ENCODE measurements at places on chromosomes 6 and 20.

DNA sequence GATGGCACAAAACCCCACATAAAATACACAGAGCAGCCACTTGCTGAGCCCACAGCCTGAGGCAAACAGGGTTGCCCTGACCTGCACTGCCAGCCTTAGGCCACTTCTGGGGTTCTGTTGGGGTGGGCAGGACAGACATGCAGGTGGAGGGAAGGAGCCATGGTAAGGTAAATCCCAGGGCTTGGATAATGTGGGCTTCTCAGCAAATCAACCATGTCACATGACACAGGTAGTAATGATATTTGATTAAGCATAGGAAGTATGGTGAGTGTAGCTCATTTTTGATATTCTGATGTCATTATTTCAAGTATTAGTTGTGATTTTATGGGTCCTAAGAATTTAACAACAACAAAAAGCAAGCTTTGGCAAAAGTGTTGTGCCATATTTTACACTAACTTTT lies 124.6 kb downstream of the FOXA2 start:
- no peak for DNase-seq

- DNase-seq, result no peak
These were observed 83.8 kb downstream of the FOXF2 start for GRCh38 chr6:1473166-1473565.

DNA sequence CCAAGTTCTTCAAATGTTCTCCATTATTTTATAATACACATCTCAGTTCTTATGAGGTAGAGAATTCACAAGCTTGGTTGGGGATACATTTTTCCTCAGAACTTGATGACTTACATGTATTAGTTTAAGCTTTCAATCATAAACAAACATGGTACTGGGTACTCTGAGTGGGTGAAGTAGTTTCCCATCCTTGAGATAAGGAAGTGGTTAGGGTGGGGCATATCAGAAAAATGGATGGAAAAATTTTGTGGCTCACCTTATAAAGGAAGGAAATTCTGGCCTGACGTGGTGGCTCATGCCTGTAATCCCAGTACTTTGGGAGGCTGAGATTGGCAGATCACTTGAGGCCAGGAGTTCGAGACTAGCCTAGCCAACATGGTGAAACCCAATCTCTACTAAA lies 52.0 kb downstream of the CD164 start:
- no peak for DNase-seq

DNA sequence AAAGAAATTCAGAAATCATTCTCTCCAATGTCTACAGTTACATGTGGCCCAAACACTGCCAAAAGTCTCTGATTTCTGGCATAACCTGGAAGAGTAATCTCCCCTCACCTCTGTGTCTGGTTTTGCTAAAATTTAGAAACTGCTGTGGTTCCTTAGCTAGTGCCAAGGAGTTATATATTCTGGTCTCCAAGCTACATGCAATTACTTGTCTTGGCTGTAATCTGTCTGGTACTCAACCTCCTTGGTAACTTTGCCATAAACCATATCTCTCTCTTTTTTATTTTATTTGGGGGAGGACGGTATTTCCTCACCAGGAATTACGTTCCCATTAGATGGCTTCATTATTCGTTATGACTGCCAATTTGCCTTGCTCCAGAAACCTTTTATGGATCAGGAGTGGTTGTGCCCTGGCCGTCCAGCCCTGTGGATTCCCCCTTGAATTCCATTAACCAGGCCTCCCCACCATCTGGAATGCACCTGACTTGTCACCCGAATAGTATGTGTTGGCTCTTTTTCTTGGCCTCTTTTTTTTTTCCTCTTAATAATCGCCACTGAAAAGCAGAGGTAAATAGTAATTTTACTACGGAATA lies 400.0 kb downstream of the CD83 start:
- no peak for DNase-seq

DNA sequence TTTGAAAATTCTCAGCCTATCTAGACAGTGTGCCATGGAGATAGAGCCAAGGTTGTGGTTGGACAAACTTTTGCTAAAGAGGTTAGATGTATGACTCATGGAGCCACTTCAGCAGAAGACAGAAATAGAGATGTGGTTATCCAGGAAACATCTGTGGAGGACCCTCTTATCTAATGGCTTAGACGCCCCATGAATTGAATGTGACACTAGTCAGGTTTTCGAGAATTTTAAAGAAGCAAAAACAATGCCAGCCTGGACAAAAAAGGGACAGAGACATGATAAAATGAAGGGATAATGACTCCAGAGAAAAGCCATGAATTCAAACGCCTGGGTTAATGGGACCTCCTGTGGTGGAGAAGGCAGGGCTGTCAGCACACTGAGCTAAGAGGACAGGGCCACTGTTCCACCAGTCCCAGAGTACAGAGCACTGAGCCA lies 280.5 kb downstream of the CLVS2 start:
- no peak for DNase-seq

DNA sequence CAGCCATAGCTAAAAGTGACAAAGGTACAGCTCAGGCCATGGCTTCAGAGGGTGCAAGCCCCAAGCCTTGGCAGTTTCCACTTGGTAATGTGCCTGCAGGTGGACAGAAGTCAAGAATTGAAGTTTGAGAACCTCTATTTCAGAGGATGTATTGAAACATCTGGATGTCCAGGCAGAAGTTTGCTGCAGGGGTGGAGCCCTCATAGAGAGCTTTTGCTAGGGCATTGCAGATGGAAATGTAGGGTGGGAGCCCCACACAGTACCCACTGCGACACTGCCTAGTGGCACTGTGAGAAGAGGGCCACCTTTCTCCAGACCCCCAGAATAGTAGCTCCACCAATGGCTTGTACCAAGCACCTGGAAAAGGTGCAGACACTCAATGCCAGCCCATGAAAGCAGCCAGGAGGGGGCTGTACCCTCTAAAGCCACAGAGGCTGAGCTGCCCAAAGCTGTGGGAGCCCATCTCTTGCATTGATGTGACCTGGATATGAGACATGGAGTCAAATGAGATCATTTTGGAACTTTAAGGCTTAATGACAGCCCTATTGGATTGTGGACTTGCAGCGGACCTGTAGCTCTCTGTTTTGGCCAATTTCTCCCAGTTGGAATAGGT lies 1299.4 kb upstream of the MAP3K7 start:
- no peak for DNase-seq

GRCh38 chr6:115362234-115362633 lies 698.5 kb downstream of the FRK start:
- no peak for DNase-seq

DNA sequence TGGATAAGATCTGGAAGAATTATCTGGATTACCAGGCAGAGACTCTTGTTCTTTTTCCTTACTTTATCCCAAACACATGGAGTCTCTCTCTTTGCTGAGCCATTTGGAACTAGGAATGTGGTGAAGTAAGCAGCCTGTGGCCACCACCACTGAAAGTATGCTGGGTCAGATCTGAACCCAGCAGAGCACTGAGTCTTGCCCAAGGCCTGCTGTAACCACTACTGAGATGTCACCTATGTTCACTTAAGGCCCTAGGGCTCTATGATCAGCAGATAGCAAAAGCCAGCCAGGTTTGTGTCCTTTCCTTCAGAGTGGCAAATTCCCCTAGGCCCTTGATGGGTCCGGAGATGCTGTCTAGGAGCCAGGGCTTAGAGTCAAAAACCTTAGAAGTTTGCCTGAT lies 103.3 kb upstream of the PLN start:
- DNase-seq, result no peak

- no peak for DNase-seq
These were observed 748 bp upstream of the ATP9A start for GRCh38 chr20:51768759-51769517.

- no peak for DNase-seq
These were observed 72.7 kb upstream of the GATA5 start for GRCh38 chr20:62548471-62548870.

DNA sequence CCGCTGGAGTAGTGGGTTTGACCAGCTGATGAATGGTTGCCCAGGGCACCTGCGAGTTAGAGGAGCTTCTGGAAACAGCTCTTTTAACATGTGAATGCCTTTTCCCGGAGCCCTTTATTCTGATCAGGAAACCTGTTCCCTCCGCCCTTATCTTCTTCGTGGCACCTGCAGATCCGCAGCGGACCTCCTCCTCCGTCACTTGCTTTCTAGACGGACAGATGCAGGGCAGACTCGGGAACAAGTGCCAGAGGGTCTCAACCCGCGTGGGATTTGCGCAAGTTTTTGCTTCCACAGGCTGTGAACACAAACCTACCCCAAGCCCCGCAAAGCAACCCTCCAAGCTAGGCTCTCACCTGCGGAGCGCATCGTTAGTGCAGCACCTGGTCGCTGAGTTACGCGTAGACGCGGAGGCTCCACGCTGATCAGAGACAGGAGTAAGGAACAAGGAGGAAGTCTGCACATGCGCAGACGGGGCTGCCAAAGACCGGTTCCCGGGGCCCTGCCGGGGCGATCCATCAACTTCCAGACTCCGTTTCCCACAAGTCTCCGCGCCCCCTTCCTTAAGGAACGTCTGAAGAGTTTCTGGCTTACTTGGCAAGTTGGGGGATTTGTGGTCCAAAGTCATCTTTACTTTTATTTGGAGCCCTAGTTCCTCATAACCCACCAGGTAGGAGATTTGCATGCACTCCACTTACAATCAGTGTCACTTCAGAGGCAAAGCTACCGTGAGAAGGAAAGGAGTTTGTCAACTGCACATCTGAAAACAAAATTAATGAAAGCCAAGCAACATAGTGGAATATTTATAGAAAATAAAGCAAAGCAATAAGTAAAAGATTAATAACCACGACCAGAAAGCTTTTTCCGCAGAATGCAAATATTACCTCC lies 52.7 kb upstream of the ELMO2 start:
- no peak for DNase-seq
